Pancreas (tissue), 10 donors: ENCODE measurements at places on chromosomes 4 and X.

- no peak for DNase-seq
Measured at GRCh38 chrX:74535086-74535407, 79.4 kb downstream of the RLIM start.

DNA sequence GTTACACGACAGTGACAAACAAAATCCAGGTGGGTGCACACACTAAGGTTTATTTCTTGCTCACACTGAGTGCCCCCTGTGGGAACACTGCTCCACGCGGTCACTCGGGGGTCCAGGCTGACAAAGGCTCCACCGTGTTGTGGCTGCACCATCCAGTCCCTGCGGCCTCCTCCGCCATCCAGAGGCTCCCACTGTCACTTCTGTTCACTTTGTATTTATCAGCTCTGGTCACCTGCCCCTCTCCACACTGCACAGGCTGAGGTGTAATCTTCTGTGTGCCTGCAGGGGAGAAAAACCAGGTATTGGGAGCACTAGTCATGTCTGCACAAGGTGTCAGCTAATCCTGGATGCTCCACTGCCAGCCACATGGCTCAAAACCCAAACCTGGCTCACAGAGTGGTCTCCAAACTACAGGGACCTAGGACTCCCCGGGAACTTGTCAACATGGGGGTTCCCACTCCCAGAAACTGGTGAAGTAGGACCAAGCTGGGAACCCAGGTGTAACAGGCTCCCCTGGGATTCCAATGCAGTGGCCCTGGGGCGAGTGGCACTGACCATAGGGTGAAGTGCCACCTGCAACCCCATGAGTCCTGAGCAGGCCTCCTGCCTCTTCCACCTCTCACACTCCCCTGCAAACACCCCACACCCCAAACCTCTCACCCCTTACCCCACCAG is 25.5 kb downstream of the HMX1 start:
- DNase-seq, result no peak

DNA sequence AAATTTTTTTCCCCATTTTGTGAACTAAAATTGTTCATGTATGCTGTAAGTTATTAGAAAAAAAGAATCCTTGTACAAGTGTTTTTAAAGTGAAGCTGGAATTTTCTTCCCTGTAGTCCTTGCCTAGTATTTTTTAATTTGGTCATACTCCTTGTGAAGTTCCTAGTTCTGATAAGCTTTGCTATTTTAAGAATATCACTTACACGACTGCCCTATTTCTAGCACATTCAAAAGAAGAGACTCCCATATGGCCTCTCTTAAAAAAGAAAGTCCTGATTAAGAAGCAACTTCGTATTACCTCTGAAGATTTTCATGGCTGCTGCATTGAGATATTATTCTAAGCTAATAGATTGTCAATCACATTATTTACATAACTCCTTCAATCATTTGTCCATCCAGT is 87.2 kb downstream of the KLHL8 start:
- no peak for DNase-seq

GRCh38 chr4:25538430-25538829 is 117.2 kb upstream of the SLC34A2 start:
- no peak for DNase-seq

DNA sequence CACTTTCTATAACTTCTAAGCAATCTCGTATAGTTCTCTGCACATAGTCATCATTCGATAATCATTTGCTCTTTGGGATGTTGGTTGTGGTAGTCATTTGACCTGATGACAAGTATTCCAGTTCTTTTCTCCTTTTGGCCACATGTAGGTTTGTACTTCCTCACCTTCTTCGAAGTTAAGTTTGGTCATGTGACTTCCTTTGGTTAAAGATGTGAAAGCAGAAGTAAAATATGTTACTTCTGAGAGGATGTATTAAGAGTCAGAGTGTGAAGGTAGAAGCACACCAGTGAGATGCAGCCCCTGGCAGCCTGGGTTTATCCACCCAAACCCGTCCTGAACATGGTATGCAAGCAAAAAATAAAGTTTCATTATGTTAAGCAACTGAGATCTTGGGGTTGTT is 48.9 kb upstream of the ZNF518B start:
- DNase-seq, result no peak
